ENCODE measurements at places on chromosomes 1 and 21.
A peak's percentile ranks its signal among the peaks of the same experiment; 100 is the strongest.

DNA sequence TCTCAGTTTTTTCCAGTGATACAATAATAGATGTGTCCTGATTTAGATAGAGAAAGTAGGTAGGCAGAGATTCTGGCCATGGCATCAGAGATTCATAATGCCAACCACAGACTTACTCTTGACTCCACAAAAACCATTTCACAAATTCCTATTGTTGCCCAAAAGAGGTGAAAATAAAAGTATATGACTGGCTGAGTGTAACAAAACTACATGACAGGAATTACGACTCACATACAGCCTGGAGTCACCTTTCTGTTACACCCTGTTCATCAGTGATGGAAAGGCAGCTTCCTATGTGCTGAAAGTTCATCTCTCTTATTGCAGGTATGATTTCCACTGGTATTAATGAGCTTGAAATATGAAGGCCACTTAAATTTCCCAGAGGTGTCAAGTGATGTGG lies 72.3 kb downstream of the MPZL1 start:
- no peak for DNase-seq

DNA sequence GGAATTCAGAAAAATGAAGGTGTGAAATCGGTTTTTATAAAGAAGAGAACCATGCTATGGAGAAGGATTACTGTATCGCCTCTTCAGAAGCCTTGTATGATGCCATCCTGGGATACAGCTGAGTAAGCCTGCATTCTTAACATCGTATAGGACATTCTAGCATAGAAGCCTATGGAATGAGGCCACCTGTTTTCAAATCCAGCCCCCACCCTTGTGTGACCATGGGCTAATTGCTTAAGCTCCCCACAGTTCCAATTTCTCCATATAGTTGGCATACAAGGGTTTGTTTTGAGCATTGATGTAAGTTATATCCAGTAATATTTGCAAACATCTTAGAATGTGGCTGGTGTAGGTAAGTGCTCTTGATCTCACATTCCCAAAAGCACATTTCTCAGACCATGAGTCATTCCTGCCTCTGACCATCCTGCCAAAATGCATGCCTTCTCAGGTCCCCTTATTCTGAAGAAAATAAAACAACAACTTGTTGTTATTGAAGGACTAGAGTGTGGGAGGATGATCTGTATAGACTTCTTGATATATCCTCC lies 1.5 kb downstream of the OR14A2 start:
- DNase-seq: no peak

GRCh38 chr1:1432951-1433803 lies 2.3 kb upstream of the VWA1 start:
- DNase-seq: no peak

DNA sequence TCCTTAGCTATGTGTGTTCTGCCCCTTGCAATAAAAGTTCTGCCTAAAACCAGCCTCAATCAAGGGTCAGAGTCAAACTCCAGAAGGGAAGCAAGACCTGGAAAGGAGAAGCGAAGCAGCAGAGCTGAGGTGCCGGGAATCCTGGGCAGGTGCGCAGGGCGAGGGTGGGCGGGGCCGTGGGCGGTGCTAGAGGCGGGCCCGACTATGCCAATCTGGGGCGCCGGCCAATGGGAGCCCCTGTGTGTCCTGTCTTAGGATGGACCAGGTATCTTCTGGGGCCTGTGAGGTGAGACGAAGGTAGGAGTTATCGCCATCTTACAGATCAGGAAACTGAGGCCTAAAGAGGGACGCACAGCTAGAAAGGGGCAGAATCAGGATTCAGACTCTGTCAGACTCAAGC lies 120.3 kb downstream of the PTPRU start:
- DNase-seq: no peak

DNA sequence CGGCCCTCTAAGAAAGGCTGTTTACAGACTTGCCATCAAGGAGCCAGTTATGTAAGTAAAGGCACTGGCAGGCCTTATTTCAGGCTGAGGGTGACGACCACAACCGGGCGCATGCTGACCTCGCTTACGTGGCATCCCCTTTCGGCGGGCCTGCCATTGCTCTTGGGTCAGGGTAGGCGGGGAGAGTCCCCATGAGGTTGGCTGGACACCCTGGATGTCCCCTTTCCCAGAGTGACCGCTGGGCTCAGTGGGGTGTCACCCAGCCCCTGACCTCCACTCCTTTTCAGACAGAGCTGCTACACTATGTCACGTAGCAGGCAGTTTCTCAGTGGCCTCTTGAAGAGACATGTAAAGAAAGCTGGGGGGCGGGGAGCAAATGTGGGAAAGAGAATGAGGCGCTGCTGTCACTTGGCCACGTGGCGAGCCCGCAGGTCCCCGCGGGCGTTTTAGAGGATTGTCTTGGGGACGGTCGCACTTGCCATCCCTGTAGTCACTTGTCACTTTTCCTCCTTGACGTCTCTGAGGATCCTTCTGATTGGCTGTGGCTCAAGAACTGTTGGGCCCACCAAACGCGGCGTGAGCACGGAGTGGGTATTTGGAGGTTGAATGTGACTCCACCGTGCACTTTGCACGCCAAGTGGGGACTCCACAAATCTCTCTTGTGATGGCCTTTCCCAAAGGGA lies 42.2 kb downstream of the SLC37A1 start:
- DNase-seq: no peak

DNA sequence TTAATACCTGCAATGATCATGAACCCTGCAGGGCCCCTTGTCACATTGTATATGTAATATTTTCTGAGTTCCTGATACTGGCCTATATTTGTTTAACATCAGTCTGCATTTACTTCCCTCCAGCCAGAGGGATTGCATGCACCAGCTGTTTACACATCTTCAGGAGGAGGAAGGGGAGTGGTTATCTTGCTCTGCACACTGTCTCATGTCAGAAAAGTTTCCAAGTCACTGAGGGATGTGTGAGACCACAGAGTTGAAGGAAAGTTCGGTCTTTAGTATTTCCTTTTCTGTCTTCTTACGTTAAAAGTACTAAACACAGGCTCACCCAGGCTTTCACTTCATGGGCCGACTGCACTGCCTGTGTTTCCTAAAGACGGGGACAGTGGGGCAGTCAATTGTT lies 574.1 kb downstream of the LMO4 start:
- peak; percentile 9 for DNase-seq

Data from AG04449 (cell line).